Stromal cell of bone marrow (primary cell): ENCODE measurements at places on chromosomes 11 and 22.

- no peak for DNase-seq
Observed at GRCh38 chr22:31921106-31921505, 23.2 kb upstream of the YWHAH start.

- no peak for DNase-seq
Observed at GRCh38 chr11:133901316-133901715, 55.5 kb downstream of the IGSF9B start.

DNA sequence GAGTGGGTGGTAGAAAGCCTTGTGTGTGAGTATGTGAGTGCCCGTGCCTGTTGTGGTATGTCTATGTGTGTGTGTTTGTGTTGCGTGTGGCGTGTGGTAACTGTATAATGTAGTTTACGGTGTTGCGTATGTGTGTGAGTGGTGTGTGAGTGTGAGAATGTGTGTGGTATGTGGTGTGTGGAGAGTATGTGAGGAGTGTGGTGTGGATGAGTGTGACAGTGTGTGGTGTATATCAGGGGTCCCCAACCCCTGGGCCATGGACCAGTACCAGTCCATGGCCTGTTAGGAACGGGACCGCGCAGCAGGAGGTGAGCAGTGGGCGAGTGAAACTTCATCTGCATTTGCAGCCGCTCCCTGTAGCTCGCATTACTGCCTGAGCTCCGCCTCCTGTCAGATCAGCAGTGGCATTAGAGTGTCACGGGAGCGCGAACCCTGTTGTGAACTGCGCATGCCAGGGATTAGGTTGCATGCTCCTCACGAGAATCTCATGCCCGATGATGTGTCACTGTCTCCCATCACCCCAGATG lies 5.7 kb downstream of the UPK3A start:
- DNase-seq, result peak; percentile 73

GRCh38 chr11:41613326-41613725 lies 153.9 kb upstream of the LRRC4C start:
- no peak for DNase-seq

DNA sequence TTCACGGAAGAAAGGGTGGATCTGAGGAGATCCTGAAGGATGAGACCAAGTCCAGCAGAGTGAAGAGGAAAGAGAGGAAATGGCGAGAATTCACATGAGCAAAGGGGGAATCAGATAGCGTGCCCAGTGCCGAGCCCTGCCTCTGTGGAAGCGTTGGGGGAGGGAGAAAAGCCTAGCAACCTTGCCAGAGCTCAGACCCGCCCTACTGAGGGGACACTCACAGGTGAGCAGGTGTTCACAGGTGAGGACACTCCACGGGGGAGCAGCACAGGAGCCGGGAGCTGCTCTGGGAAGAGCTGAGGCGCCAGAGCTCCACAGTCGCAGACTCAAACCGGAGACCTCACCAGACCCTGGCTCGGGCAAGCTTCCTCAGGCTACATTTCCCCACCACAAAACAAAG lies 56.2 kb downstream of the MICAL3 start:
- no peak for DNase-seq

GRCh38 chr11:59173080-59173963 lies 1.4 kb downstream of the DTX4 start:
- no peak for DNase-seq

- no peak for DNase-seq
Observed at GRCh38 chr11:107202241-107202640, 184.0 kb upstream of the GUCY1A2 start.

- no peak for DNase-seq
Observed at GRCh38 chr11:93143800-93144199, 54.0 kb downstream of the SLC36A4 start.
